ENCODE measurements at places on chromosomes 1 and 21.
A peak's percentile ranks its signal among the peaks of the same experiment; 100 is the strongest.

DNA sequence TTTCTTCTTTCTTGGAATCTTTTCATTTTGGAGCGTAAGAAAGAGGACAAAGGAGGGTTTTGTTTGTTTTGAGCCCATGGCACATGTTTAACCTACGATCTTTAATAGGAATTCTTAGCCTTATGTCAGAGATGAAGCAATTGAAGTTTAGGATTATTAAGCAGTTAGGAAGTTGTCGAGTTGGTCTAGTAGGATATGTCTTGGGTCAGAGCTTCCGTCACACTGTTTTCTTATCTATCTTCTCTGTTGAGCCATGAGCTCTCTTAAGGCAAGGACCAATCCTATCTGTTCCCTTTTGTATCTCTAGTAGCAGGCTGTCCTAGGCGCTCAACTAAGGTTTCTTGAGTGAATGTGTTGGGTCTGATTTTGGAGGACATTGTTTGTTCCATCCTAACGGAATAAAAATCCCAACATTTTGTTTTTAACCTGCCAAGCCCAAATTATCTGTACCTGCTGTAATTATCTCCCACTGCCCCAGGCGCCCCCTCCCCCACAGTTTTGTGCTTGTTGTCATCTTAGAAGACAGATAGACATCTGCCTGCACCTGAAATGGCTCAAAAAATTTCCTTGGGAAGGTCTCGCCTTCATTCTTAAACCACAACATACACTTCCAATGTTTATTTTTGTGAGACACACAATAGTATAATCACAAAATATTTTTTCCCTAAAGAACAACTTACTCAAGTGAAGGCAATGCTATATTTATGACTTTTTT lies 95.3 kb upstream of the GADD45A start:
- DNase-seq = no peak

DNA sequence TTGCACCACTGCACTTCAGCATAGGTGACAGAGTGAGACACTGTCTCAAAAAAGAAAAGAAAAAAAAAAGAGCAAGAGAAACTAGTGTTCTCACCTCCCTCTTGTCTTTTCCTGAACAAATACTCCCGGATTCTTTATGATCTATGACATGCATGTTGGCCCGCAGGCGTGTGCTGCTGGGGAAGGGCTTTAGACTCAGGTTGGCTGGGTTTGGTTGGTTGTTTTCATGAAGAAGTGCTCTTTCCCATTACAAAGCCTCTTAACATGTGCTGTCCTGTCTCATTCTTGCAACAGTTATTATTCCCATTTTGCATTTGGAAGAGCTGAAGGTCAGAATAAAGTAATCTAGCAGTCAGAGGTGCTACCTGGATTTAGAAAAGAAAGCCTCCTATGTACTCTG lies 79.5 kb downstream of the TRABD2B start:
- DNase-seq = no peak

DNA sequence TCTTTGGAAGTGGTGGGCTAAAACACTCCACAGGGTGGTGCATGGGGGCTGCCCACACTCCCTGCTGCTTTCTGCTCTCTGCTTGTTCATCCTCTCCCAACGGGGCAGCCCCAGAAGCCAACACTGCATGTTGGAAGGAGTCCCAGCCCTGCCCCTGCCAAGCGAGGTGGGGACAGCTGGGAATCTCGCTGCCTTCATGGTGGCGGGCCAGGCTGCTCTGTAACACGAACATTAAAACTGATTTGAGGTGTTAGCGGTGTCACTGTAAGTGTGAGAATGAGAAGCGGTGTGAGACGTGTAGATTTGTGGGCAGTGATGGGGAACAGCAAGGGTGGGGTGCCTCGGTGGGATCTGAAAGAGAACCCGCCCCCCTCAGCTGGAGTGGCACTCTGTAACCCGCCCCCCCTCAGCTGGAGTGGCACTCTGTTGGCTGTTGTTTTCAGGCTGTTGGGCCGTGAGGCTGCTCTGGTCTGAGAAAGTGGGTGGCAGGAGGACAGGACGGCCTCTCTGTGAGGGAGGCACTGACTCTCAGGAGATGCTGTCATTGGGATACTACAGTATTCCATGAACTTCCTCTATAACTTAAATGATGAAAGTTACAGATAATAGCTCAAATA lies 80.9 kb downstream of the PCBP3 start:
- DNase-seq = no peak

GRCh38 chr1:198966519-198966918 lies 327.7 kb downstream of the PTPRC start:
- DNase-seq = no peak

- no peak for DNase-seq
These were observed 171.4 kb upstream of the SNX7 start for GRCh38 chr1:98490099-98490498.

- DNase-seq = no peak
These were observed 21.4 kb upstream of the LRRN2 start for GRCh38 chr1:204706838-204707509.

GRCh38 chr1:213264531-213264930 lies 213.5 kb downstream of the RPS6KC1 start:
- no peak for DNase-seq

DNA sequence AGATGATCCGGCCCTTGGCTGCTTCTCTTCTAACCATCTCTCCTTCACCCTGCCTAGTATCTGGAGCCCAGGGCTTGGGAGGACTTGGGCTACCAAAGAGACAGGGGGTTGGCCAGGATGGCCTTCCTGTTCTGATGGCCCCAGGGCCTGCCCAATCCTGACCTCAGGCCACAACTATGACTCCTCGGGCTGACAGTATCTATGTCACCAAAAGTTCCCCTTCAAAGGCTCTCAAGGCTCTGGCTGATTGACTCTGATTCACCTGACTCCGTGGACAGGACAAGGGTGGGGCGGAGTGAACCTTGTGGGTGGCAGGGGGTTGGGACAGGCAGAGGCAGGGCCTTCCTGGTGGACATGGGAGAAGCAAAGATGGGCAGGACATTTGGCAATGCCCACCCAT lies 12.7 kb downstream of the MEF2D start:
- no peak for DNase-seq

DNA sequence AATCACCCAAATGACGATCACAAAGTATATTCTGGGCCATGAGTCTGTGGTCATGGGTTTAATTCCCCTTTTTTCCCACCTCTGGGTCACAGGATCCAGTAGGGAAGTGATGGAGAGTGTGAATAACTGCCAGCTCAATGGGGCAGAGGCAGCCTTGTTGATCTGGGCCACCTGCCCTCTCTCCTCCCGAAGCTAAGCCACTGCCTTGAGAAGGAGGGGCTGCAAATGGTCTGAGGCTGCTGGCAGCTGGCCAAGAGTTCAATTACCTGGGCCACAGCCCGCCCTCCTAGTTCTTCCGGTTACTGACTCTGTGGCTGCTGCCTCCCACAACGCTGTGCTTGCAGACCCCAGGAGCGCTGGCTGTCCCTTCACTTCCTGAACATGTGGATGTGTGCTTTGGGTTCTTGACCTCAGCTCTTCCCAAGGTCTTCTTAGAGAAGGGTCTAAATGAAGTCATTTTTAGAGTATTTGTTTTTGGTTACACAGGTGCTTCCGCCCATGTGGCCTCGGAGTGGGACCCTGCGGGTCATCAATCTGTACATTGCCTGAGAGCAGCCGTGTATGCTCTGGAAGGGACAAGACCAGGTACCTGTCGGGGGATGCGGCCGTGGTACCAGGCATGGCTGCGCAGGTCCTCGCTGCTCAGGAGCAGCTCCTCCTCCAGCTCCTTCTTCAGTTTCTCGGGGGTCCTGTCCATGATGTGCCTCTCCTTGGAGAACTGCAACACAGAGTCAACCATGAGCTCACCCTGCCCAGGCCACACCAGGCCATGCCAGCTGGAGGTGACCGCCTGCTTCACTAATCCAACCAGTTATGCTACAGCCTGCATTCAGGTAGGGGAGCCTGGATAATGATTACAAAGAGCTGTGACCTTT lies 89.7 kb downstream of the BCAR3 start:
- no peak for DNase-seq

GRCh38 chr1:229784834-229785233 lies 158.8 kb downstream of the URB2 start:
- DNase-seq = no peak

GRCh38 chr21:35649186-35649585 lies 411.1 kb downstream of the SETD4 start:
- DNase-seq = no peak

- DNase-seq = no peak
These were observed 76.1 kb downstream of the INTS7 start for GRCh38 chr1:211959221-211959620.

DNA sequence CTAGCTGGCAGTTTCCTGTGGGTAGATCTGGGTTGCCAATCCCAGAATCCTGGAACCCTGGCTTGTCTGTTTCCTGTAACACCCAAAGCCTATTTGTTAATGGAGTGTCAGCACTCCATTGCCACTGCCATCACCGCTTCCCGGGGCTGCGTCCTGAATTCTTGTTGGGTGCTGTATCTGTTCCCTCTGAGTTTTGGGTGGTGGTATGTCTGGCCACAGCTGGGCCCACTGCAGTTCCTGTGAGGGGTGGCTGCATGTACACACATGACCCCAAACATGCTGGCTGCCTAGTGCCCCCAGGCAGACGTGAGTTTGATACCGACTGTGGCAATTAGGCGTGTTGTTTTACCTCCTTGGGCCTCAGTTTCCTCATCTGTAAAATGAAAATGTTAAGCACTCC lies 29.3 kb downstream of the NAV1 start:
- no peak for DNase-seq

- peak; percentile 22 for DNase-seq
These were observed at the start of gene CRABP2 for GRCh38 chr1:156705321-156705917. Gene CRABP2 (minus strand): TSS chr1:156705583. CDS start chr1:156705446, 137 bp downstream.
